ENCODE measurements at places on chromosomes 4 and X.

DNA sequence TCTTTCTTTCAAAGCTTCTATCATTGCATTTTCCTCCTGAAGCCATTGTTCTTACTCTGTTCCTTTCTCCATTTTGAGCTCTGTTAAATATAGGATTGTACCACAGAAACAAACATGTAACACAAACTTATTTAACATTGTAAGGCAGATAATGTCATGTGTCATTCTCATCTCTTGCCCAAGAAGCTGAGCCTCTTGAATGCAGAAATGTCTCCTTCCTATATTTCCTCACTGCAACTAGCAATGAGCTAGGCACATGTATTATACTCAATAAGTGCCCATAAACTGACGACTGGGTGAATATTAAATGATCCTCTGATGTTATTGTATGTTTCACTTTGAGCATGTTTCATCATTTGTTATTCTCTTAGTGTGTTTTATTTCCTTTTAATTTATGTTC lies 56.7 kb upstream of the SLC7A11 start:
- no peak for DNase-seq

GRCh38 chr4:55183926-55184599 lies 58.7 kb upstream of the KDR start:
- no peak for DNase-seq

DNA sequence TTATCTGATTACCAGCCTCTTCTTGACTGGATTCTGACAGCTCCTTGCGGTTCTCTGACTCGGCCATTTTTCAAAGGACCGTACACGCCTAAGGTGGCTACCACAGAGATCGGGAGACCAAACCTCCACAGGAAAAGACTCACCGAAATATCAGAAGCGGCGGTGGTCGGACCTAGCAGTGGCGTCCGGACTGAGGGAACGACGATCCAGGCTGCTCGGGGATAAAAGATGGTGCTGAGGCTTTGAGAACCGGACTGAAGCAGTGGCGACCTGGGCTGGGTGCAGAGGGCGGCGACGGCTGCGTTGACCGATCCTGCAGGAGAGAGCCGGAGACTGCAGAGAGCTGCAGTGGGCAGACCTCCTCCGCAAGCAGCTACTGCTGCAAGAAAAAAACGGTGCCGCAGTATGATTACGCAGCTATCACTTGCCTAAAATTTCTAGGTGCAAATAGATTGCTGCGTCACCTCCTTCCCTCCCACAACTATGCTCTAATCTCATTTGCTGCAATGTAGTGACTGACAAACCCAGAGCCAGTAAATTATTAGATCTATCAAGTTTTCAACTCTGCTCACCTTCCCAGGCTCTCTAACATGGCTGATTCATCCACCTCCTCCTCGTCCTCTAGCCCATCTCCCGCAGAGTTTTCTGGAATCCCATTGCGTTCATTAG lies at the start of gene NAP1L2:
TSS of gene NAP1L2 (minus strand) at position 426 of the 669 bp plus-strand sequence. CDS start at position 67, 359 bp downstream.
- peak; percentile 25 for DNase-seq

DNA sequence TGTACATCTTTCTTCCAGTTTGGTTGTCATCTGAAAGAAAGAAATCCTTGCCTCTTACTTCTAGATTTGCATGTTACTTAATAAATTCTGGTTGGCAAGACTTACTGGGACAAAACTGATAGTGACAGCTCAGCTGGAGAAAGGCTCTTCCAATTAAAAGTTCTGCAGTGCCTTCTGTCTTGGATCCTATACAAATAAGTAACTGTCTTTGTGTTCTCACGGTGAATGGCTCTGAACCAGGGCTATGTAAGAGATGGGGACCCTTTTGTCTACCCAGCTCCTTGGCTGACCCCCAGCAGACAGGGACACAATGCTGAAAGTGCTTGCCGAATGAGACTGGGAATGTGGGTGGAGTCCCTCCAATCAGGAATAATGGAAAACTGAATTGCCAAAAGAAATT lies 89.5 kb downstream of the AASDH start:
- no peak for DNase-seq
